ENCODE measurements at places on chromosomes 3 and 15. TPM values are rescaled to one million over a fixed set of nuclear protein-coding genes. Genes with fewer than 3 reads are reported as not detected.

The IL20RB gene
- total RNA-seq: 0.92 TPM

The MST1R gene
- total RNA-seq: 0.92 TPM

The SNTN gene
- total RNA-seq: 2.3 TPM

The AP3B2 gene
- 65.0 TPM for total RNA-seq

The VGLL3 gene
- total RNA-seq: 1.6 TPM

The ZNF660 gene
- 11.5 TPM for total RNA-seq

The RLBP1 gene
- total RNA-seq: 0.69 TPM

The PLA1A gene
- total RNA-seq: 0.23 TPM

The ABHD17C gene
- total RNA-seq: 20.8 TPM

The CCR3 gene
- not detected for total RNA-seq

The GHSR gene
- total RNA-seq: 0.69 TPM

The SNAP23 gene
- 30.2 TPM for total RNA-seq

The LIPC gene
- total RNA-seq: not detected

The THRB gene
- 11.1 TPM for total RNA-seq

The ATP13A5 gene
- 0.92 TPM for total RNA-seq

The CERS3 gene
- total RNA-seq: under 0.01 TPM

The SST gene
- total RNA-seq: 80.5 TPM

The STIMATE gene
- total RNA-seq: 12.0 TPM

The KATNBL1 gene
- total RNA-seq: 99.9 TPM

The SERINC4 gene
- total RNA-seq: 0.23 TPM

The FSIP1 gene
- 22.6 TPM for total RNA-seq

Measured in diencephalon (tissue), 1 donor.